ENCODE measurements at places on chromosomes 11 and 22.

- DNase-seq = no peak
These were observed 58.4 kb downstream of the PPFIBP2 start for GRCh38 chr11:7572001-7572712.

DNA sequence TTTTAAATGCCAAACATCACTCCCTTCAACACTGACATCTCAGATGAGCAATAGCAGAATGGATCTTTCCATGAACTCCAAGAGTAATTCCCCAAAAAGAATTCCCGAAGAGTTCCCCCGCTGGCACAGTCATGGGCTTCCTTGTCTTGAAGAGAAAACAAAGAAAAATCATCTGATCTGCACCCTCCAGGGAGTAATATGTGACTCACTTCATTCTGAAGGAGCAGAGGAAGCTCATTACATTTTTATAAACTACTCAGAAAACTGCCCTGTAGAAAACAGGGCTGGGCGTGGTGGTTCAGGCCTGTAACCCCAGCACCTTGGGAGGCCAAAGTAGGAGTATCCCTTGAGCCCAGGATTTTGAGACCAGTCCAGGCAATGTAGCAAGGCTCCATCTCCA is 35.7 kb downstream of the CELSR1 start:
- no peak for DNase-seq

- DNase-seq = peak; percentile 86
These were observed 48.8 kb downstream of the ABTB2 start for GRCh38 chr11:34308913-34309585.

DNA sequence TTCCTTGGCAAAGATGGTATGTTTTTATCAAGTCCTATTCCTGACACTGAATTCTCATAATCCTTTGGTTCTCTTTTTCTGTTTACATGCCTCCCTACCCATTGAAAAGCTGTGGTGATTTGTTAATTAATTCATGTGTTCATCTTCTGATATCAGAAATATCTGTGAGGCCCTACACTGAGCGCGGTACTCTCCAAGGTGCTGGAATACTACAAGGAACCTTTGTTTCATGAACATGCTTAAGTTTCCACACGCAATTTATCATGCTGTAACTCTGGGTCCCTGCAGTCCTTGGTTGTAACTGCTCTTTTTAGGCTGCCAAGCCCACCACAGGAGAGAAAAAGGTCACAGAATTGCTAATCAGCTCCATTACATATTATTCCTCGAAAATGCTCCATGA is 331.8 kb downstream of the FAT3 start:
- no peak for DNase-seq

DNA sequence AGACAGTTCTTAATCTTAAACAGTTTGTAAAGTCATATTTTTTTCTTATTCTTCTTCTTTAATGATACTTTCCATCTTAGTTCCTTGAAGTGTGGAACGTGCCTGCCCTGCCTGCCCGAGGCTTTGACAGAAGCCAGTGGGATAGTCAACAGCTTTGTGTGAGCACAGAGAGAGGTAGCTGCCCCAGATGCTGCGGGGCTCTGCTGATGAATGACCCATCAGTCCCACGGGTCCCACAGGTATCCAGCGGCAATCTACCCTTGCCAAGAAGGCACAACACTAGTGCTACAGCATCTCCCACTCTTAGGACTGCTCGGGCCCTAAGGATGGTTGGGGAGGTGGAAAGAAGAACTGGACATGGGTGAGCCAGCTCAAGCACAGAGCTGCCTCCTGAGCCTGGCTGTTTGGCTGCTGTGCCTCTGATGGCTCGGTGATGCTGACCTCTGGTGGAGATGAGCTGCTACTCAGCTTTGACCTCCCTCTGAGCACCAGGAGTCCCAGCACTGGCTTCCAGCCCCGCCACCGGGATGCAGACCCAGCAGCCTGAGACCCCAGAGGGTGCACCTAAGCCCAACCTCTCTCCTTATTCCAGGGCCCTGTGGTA is 11.8 kb upstream of the APLNR start:
- no peak for DNase-seq

All from GM04503 (cell line).